CD8-positive, alpha-beta memory T cell (primary cell): ENCODE measurements at places on chromosomes 5 and 9. TPM values are rescaled to one million over a fixed set of nuclear protein-coding genes. Genes with fewer than 3 reads are reported as not detected.

The DAB2IP gene
- 0.41 TPM for polyA plus RNA-seq

The ZDHHC11 gene
- polyA plus RNA-seq: not detected

The RLN2 gene
- polyA plus RNA-seq: 8.8 TPM

The PCDHGB2 gene
- polyA plus RNA-seq: 0.09 TPM

The NNT gene
- 43.5 TPM for polyA plus RNA-seq

The HNRNPK gene
- 884 TPM for polyA plus RNA-seq

The CD72 gene
- 5.1 TPM for polyA plus RNA-seq

The MYOT gene
- not detected for polyA plus RNA-seq

The SPATA31A1 gene
- polyA plus RNA-seq: not detected

The CAMK4 gene
- 84.5 TPM for polyA plus RNA-seq

The FBP2 gene
- not detected for polyA plus RNA-seq

The IL31RA gene
- not detected for polyA plus RNA-seq

- H3K4me3 ChIP-seq: no peak overlapping the region
- H3K27me3 ChIP-seq: no peaks in the 10 kb centered on the region
- no peaks in the 10 kb centered on the region for H3K4me1 ChIP-seq
- no peaks in the 10 kb centered on the region for H3K36me3 ChIP-seq
- no peak for DNase-seq
Measured at GRCh38 chr5:146363161-146363874, 24.7 kb downstream of the POU4F3 start.

- no peaks in the 10 kb centered on the region for H3K4me1 ChIP-seq
- H3K36me3 ChIP-seq: no peaks in the 10 kb centered on the region
- no peak overlapping the region for H3K27ac ChIP-seq
- H3K27me3 ChIP-seq: no peaks in the 10 kb centered on the region
Measured at GRCh38 chr5:122262103-122262502, 49.9 kb upstream of the SNCAIP start.

DNA sequence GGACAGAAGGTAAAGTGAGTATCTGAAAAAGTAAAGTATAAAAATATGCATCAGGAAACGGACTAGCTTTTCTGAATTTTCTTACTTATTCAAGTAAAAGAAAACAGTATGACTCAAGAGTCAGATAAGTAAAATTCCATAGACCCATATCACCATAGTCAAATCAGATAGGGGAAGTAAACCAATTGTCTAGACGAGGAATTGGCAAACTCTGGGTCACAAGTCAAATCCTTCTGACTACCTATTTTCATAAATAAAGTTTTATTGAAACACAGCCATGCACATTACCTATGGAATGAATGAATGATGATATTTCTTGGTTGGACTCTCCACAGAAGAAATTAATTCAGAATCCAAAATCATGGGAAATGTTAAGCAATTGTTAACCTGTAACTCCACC is 59.1 kb upstream of the TMC1 start:
- H3K27ac ChIP-seq: no peak overlapping the region
- H3K4me1 ChIP-seq: no peaks in the 10 kb centered on the region

- no peak for DNase-seq
- no peaks in the 10 kb centered on the region for H3K36me3 ChIP-seq
- no peaks in the 10 kb centered on the region for H3K4me1 ChIP-seq
- H3K4me3 ChIP-seq: no peak overlapping the region
- no peaks in the 10 kb centered on the region for H3K27me3 ChIP-seq
Measured at GRCh38 chr5:135216471-135217343, 182.3 kb downstream of the MACROH2A1 start.

DNA sequence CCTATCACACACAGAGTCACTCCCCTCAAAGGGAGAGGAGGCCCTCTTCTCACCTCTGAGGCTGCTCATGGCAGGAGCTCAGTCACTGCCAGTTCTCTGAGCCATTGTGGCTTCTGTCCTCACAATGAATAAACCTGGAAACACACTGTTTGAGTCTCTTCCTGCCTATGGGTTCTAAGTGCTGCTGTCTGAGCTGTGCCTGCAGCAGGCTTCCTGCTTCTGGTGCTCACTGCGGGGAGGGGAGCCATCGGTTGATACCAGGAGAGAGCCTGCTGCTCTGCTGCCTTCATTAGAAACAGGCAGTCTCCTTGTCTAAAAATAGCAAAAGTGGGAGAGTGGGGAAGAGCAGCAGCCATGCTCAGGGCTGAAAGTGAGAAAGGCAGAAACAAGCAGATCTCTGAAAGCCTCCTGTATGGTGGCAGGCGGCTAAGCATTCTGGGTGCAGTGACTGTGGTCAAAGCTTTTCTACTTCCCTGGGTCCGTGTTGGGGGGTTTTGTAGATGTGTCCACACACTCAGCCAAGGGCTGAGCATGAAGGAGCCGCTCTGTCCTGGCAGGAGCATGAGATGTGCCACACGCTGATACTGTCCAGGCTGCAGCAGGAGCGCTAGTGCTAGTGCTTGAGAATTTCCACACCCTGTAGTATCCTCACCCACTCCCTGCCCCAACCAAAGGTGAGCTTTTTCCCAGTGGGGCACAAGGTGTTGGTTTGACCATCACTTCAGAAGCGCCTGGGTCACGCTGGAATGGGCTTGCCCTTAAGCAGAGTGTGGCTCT is 34.2 kb downstream of the PRKACG start:
- H3K36me3 ChIP-seq: no peaks in the 10 kb centered on the region
- H3K4me1 ChIP-seq: peaks cover 12% of the 10 kb centered on the region
- DNase-seq: no peak
- no peak overlapping the region for H3K4me3 ChIP-seq

DNA sequence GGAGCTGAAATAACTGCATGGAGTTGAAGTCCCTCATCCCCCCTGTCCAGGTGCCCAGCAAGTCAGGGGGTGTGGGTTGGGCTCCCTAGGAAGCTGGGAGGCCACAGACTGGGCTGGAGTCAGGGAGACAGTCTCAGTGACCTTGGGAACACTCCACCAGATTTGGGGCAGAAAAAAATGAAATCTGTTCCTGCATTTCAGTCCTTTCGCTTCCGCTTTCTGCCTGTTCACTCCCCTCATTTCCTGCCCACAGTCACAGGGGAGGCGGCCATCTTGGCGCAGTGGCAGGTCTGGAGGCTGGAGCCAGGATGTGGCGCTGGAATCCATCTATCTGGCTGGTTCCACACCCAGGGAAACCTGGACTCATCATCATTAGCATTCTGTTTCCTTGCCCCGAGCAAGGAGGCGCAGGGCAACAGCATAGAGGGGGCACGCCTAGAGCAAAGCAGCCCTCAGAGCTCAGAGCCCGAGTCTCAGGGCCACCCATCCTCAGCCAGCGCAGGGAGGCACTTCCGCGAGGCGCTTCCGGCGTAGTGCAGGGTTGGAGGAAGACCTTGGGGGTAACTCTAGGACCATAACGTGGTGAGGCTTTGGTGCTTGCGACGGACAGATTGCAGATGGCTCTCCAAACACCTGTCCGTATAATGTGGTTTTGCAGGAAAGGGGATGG is 86.2 kb upstream of the HSPA9 start:
- peaks cover 15% of the 10 kb centered on the region for H3K4me1 ChIP-seq
- no peak overlapping the region for H3K4me3 ChIP-seq
- H3K27ac ChIP-seq: no peak overlapping the region
- DNase-seq: no peak

- H3K4me1 ChIP-seq: no peaks in the 10 kb centered on the region
- no peaks in the 10 kb centered on the region for H3K36me3 ChIP-seq
- no peaks in the 10 kb centered on the region for H3K27me3 ChIP-seq
- H3K27ac ChIP-seq: no peak overlapping the region
- DNase-seq: no peak
Measured at GRCh38 chr5:127176769-127177168, 103.5 kb upstream of the C5orf63 start.

- H3K4me1 ChIP-seq: no peaks in the 10 kb centered on the region
- H3K4me3 ChIP-seq: no peak overlapping the region
- H3K27ac ChIP-seq: no peak overlapping the region
- H3K36me3 ChIP-seq: no peaks in the 10 kb centered on the region
- no peak for DNase-seq
- H3K27me3 ChIP-seq: no peaks in the 10 kb centered on the region
Measured at GRCh38 chr9:133306242-133307204, 29.5 kb downstream of the SURF6 start.

GRCh38 chr5:1299511-1299850 is 4.6 kb upstream of the TERT start:
- H3K4me3 ChIP-seq: no peak overlapping the region
- peaks cover under 1% of the 10 kb centered on the region for H3K4me1 ChIP-seq
- no peak for DNase-seq

DNA sequence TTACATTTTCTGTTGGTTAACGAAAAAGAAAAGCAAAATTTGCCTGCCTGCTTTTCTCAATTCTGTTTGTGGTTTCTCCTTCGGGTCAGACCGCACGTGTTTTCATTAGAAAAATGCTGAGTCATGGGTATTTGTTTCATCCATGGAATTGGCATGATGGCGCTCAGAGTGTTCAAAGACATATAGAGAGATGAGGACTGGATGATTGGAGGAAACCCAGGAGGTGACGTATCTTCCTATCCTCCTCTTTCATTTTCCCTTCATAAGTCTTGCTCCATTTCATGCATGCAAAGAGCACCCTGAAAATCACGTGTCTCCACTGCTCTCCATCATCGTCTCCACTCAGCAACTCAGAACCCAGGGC is 353.8 kb upstream of the WWC1 start:
- DNase-seq: no peak
- H3K4me3 ChIP-seq: no peak overlapping the region
- no peak overlapping the region for H3K27ac ChIP-seq
- H3K36me3 ChIP-seq: no peaks in the 10 kb centered on the region

- H3K4me1 ChIP-seq: peaks cover 8% of the 10 kb centered on the region
- no peak overlapping the region for H3K27ac ChIP-seq
- H3K27me3 ChIP-seq: no peaks in the 10 kb centered on the region
Measured at GRCh38 chr5:122156724-122157325, 27.5 kb downstream of the ZNF474 start.

- H3K27ac ChIP-seq: no peak overlapping the region
- no peak for DNase-seq
Measured at GRCh38 chr9:2260417-2261306, 245.5 kb downstream of the SMARCA2 start.

- H3K4me1 ChIP-seq: no peaks in the 10 kb centered on the region
- no peak for DNase-seq
- H3K27me3 ChIP-seq: no peaks in the 10 kb centered on the region
Measured at GRCh38 chr5:81830596-81830995, 79.7 kb upstream of the SSBP2 start.

DNA sequence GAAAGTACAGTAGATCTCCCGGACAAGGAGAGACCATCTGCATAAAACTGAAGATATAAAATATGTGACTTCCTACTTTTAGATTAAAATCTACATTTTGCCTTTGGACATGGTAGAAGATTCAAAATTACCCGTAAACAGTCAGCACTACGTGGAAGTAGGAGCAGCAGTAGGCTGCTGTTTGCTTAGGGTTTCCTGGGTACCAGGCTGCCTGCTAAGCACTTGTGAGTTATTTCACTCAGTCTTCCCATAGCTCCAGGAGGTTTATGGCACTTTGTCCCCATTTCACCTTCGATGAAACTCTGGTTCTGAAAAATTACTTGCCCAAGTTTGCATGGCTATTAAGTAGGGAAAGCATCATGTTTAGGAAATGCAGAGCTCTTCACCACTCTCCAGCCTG is 92.6 kb downstream of the STK32A start:
- H3K4me3 ChIP-seq: no peak overlapping the region
- H3K27ac ChIP-seq: no peak overlapping the region
- no peak for DNase-seq
- H3K27me3 ChIP-seq: no peaks in the 10 kb centered on the region
- H3K4me1 ChIP-seq: no peaks in the 10 kb centered on the region

DNA sequence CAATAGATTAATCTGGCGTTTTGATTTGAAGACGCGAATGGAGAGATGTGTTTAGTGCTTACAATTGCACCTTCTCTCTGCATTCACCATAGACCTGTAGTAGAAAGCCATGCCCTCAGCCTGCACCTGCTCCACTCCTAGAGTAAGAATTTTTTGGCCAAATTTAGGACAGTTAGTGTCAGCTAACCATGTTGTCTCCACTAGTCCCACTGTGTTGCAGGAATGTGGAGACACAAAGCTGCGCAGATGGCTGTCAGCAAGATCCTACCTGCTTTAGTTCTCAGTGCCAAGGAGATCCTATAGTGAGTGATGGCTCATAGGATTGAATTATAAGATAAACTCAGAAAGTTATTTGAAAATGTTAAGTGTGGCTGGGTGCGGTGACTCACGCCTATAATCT is 35.1 kb upstream of the ABCA1 start:
- H3K4me3 ChIP-seq: no peak overlapping the region
- DNase-seq: no peak
- H3K4me1 ChIP-seq: peaks cover 15% of the 10 kb centered on the region
- H3K36me3 ChIP-seq: no peaks in the 10 kb centered on the region
- H3K27me3 ChIP-seq: no peaks in the 10 kb centered on the region
